ENCODE measurements at places on chromosomes 12 and 14.

GRCh38 chr14:21201732-21202462, 46.0 kb upstream of the OR5AU1 start:
- DNase-seq = no peak

GRCh38 chr12:123271001-123271668, 521 bp downstream of the CDK2AP1 start:
- peak; percentile 72 for DNase-seq

GRCh38 chr14:75165586-75166391, 10.6 kb downstream of the TMED10 start:
- no peak for DNase-seq

DNA sequence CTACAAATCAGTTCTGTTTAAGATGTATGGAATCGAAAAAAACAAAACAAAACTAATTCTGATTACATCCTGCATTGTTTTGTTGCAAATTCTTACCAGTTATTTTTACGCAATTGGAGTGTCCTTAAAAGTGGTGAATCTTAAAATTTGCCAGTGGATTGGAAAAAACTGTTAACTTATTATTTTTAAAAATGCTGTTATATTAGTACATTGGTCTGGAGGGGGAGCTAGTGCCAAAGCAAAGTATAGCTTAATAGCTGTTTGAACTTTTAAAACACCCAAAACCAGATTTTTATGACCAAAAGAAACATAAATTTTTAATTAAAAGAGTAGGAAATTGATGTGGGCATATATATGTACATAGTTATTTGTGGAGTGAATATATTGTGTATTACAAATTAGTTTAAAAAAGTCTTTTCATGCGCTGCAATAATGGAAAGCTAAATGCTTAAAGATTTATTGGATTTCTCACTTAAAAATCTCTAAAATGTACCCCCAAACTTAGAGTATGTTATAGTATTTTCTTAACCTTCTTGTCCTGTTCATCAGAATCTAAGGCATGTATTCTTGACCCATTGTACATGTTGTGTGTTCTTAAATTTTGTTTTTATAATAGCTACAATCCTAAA, 2.5 kb downstream of the FUT8 start:
- DNase-seq = peak; percentile 57

- DNase-seq = peak; percentile 61
Observed at GRCh38 chr12:31578632-31579031, 12.3 kb downstream of the DENND5B start.

GRCh38 chr12:108430245-108430644, 84.8 kb upstream of the FICD start:
- DNase-seq = peak; percentile 19

GRCh38 chr12:5592310-5592709, 160.4 kb downstream of the NTF3 start:
- DNase-seq = peak; percentile 43

- peak; percentile 35 for DNase-seq
Observed at GRCh38 chr14:84785996-84786395, 743.9 kb upstream of the FLRT2 start.

- no peak for DNase-seq
Observed at GRCh38 chr12:72018036-72018435, 79.4 kb downstream of the TPH2 start.

DNA sequence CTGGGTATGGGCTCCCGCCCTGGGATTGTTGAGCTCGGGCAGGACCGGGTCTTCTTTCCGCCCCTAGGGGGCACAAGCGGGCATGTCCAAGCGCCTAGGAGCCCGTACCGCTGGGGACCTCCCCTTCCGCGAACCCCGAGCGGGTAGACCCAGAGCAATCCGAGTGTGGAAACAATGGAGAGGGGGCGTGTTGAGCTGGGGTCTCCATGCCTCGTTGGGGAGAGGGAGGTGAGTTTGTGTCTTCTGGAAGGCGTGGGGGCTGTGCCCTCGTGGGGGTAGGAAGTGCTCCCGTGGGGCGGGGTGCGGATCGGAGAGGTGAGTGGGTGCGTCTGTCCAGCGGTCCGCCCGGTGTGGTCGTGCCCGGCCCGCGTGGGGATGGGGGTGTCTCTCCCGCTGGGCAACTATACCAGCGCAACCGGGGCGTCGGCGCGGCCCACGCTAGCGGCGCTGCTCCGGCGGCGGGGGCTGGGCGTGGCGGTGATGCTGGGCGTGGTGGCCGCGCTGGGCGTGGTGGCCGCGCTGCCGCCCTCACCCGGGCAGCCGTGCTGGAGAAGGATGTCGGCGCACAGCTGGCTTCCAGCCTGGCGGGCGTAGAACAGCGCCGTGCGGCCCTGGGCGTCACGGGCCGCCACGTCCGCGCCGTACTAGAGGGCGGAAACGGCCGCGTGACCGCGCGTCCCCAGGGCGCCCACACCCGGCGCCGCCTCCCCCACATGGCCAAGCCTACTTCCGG, 12.2 kb downstream of the AGAP2 start:
- peak; percentile 90 for DNase-seq

GRCh38 chr14:83757916-83758315, 1772.0 kb upstream of the FLRT2 start:
- DNase-seq = peak; percentile 39

- peak; percentile 45 for DNase-seq
Observed at GRCh38 chr12:108666401-108666881, 32.7 kb upstream of the SELPLG start.

- DNase-seq = no peak
Observed at GRCh38 chr14:22163051-22163450, 426.0 kb downstream of the DAD1 start.

- DNase-seq = no peak
Observed at GRCh38 chr12:3967556-3968160, 94.5 kb upstream of the PARP11 start.

DNA sequence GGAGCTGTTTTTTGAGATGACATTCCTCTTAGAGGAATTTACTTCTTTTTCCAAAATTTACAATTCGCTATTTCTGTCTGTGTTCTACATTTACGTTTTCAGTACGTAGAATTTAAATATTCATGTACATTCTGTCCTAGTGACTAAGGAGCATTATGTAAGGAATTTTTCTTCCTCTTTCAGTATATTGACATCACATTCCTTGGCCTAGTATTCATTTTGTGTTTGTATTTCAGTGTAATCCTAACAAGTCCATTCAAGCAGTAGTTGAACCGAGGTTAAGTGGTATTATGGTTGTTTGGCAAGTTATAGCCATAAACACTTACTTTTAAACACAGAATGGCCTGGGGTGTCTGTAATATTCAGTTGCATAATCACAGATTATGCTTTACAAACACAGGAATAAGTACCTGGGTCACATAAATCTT, 465.2 kb downstream of the PCNX1 start:
- peak; percentile 84 for DNase-seq

GRCh38 chr12:55002355-55002754, 17.4 kb upstream of the NEUROD4 start:
- DNase-seq = peak; percentile 17

GRCh38 chr12:65656891-65657351, 167.4 kb upstream of the HMGA2 start:
- peak; percentile 98 for DNase-seq

DNA sequence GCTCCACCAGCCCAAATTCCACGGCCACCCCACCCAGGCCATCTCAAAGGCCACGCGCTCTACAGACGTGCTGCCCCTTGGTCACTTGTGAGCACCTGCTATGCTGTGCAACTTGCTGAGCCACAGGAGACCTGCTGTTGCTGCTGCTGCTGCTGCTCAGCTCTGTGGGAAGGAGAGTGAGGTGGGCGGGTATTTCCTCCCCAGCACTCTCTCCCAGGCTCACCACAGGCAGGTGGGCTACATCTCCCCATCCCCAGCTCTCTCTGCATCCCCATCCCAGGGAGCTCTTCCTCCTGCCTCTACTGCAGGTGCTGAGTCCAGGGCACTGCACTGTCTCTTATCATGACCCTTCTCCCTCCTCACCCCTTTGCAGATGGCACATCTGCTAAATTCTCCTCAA, 306.9 kb downstream of the BCL11B start:
- DNase-seq = no peak

DNA sequence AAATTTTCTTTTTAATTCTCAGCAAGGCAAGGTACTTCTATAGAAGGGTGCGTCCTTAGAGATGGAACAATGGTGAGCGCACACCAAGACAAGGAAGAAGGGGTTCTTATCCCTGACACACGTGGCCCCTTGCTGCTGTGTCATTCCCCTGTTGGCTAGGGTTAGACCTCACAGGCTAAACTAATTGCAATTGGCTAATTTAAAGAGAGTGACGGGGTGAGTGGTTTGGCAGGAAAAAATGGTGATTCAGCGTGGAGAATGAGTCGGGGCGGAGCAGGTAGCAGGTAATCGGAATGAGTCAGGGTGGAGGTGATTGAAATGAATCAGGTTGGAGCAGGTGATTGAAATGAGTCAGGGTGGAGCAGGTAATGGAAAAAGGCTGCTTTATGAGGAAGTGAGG, 36.3 kb upstream of the HECTD1 start:
- DNase-seq = no peak

DNA sequence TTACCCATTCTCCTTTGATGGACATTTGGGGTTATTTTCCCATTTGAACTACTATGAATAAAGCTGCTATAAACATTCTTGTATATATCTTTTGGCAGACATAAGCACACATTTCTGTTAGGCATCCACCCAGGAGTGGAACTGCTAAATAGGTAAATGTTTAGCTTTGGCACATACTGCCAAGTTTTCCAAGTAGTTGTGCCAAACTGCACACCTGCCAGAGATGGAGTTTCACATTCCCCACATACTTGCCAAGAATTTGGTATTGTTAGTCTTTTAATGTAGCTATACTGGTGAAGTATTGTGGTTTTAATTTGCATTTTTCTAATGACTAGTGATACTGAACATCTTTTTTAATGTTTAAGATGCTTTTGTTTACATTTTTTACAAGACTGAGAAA, 201.0 kb downstream of the GXYLT1 start:
- DNase-seq = no peak

- no peak for DNase-seq
Observed at GRCh38 chr14:95024380-95024779, 132.9 kb downstream of the DICER1 start.

DNA sequence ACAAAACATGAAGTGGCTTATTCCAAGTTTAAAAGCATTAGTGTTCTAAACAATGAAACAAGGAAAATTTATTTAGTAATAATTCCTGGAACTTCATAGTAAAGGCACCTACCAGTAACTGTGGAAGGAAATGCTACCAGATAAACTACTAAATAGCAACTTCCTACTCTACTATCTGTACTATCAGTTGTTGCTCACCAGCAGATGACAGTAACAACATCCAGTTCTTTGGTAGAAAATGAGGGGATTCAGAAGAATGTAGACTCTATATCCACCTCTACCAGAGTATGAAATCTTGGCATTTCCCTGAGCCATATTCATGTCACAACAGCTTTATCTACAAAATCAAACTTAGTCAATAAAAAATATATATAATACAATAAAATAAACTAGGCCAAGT, 3.1 kb downstream of the ENTPD5 start:
- DNase-seq = no peak

- DNase-seq = no peak
Observed at GRCh38 chr12:68888243-68888642, 44.7 kb downstream of the CPM start.

- DNase-seq = no peak
Observed at GRCh38 chr12:53181935-53182334, 1.2 kb upstream of the CSAD start.

DNA sequence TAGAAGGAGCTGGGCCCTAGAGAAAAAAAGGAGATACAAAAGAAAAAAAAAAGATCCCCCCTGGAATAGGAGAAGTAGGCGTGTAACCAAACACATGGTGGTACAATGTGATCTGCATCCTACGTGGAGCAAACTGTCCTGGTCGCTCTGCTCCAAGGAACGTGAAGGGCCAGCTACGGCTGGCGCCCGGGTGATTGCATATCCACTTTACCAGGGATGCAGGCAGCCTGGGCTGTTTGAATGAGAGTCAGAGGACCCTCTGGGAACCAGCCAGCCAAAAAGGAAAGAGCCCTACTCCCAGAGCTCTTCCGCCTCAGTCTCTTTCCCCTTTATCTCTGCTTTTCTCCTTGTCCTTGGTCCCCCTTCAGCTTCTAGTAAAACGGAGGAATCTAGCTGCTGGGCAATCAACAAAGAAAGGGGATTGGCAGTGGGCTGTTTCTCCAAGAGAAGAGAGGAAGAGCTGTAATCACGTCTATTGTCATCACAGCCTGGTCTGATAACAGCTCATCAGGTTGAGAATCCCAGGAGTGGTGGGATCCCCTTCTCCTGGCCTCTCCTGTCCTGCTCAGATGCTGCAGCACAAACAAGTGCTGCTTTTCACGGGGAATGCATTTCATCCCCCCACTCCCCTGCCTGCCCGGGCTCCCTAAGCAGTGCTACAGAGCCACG, 156.0 kb downstream of the ADCK1 start:
- no peak for DNase-seq

GRCh38 chr12:42846782-42847181, 257.2 kb upstream of the PRICKLE1 start:
- no peak for DNase-seq

- no peak for DNase-seq
Observed at GRCh38 chr14:74347097-74347794, 1.0 kb upstream of the VRTN start.

DNA sequence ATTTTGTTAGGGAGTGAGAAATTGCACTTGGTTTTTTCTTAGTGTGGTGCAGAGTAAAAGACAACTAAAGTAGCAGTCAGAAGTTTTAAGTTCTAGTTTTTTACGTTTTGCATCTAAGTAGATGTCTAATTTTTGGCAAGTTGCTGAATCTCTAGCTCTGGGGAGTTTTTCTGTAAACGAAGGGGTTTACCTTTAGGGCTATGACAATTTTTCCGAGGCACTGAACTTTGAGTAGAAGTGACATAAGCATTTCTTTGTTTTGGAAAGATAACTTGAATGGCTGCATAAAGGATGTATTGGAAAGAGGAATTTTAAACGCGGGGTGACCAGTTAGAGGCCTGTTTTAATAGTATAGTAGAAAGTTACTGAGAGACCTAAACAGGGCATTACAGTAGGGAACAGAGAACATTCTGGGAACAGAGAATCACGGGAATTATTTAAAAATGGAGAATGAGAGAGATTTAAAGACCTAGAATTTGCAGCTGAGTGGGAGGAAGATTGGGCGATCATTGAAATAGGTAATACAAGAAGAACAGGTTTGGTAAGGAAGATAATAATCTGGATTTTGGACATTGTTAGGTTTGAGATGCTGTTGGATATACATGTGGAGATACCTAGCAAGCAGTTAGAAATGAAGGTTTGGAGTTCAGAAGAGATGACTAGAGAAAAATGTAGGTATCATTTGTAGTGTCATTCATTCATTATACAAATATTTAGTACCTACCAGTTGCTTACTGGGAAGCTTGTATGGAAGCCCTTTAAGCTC, 1.2 kb downstream of the ZNF410 start:
- DNase-seq = no peak

GRCh38 chr12:113392988-113393579, 10.6 kb downstream of the SDS start:
- no peak for DNase-seq

- DNase-seq = peak; percentile 75
Observed at GRCh38 chr14:83007641-83008225, 1474.1 kb upstream of the SEL1L start.

DNA sequence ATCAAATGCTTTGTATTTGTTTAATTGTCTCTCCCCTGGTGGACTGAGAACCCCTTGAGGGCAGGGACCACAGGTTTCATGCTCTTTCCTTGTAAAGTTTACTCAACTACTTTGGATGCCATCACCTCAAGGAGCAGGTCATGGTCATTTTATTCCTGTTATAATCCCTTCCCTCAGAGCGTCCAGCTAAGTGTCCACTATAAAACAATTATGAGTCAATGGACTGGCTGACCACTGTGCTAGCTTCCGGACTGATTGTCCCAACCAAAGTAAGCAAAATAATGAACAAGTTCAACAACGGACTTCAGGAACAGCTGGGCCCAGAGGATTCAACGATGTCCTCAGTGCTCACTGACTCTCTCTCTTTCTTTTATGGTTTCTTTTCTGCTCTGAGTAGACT, 18.2 kb downstream of the AK7 start:
- no peak for DNase-seq

All from fibroblast of skin of scalp (primary cell).